ENCODE measurements at places on chromosomes 2 and 18.
A peak's percentile ranks its signal among the peaks of the same experiment; 100 is the strongest.

DNA sequence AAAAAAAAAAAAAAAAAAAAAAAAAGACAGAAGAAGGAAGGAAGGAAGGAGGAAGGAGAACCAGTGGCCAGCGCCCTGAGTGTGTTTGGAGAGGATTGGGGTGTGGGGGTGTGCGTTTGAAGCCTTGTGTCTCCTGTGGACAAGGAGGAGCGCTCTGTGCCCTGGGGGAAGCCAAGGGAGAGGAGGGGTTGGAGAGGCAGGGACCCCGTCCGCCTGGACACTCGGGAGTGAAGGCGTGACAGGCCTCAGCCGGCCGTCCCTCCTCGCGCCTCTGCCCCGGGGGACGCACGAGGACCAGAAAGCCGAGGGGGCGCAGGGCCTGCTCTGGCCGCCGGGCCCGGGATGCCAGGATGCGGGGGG lies 44.9 kb downstream of the SERTAD2 start:
- DNase-seq, result no peak

DNA sequence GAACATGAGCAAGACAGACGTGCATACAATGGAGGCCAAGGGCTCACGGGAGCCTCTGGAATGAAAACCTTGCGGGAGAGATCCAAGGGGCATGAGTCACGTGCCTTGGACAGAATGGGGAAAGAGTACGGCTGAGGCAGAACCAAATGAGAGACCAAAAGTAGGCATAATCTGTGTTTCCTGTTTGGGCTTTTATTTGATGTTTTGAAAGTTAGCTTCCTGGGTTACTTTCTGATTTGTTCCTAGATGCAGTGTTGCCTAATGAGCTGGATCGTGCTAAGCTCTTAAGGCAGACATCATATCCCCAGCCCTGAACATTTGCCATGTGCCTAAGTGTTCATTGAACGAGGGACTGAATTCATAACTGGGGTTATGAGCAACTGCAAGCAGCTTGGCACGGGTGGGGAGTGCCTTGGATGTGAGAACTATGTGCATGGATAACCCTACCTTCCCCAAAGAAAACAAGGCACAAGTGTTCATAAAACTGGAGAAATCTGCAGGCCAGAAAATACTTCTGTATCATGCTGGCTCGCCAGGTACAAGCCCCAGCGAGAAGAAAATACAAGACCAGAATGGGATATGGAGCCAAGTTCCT lies 60.3 kb upstream of the RPL31 start:
- no peak for DNase-seq

GRCh38 chr2:186695081-186695756 lies 1.4 kb downstream of the FAM171B start:
- DNase-seq, result no peak

- DNase-seq, result no peak
Measured at GRCh38 chr18:12326711-12327460, 18.8 kb downstream of the TUBB6 start.

- DNase-seq, result peak; percentile 22
Measured at GRCh38 chr2:133561045-133561852, 7.0 kb downstream of the NCKAP5 start.

Measured in NCI-H1092 (cell line).